Stimulated activated CD8-positive, alpha-beta memory T cell treated with anti-CD3 and anti-CD28 coated beads, Interleukin-15, amount 100 ng/mL, for 24 hours (primary cell): ENCODE measurements at places on chromosomes 2 and 18.

- DNase-seq, result no peak
These were observed 109.2 kb upstream of the THOC1 start for GRCh38 chr18:377088-377487.

DNA sequence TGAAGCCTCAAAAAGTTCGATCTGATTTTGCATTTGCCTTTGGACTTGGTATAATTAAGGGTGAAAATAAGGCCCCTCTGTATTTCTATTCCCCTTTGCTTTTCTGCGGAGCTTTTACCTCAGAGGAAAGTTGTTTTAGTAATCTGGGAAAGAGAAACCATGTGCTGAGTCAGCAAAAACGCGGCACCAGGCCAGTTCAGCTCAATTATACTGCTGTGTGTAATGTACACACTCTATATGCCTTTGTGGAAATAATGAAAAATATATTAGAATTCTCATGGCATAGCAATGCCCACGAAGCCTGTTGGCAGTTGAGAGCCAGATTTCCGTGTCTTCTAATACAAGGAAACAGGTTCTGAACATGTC lies 161.9 kb upstream of the SIX2 start:
- no peak for DNase-seq

DNA sequence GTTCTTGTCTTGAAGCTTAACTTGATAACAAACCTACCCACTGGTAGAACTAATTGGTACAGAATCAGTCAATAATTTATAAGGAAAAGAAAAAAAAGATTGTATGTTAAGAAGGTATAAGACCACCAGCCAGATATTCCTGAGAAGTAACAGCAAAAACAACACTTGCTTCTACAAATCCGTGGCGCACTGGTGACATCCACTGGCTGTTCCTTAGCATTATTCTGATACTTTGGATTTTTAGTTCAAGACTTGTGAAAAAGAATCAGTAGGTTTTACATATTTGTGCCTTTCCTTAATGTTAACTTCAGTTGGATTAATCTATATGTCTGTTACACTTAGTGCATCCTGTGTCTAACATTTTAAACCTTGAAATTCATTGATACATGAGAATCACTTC lies 141.8 kb downstream of the GRB14 start:
- no peak for DNase-seq

- no peak for DNase-seq
These were observed 40.6 kb downstream of the CFAP210 start for GRCh38 chr2:169653636-169654035.

DNA sequence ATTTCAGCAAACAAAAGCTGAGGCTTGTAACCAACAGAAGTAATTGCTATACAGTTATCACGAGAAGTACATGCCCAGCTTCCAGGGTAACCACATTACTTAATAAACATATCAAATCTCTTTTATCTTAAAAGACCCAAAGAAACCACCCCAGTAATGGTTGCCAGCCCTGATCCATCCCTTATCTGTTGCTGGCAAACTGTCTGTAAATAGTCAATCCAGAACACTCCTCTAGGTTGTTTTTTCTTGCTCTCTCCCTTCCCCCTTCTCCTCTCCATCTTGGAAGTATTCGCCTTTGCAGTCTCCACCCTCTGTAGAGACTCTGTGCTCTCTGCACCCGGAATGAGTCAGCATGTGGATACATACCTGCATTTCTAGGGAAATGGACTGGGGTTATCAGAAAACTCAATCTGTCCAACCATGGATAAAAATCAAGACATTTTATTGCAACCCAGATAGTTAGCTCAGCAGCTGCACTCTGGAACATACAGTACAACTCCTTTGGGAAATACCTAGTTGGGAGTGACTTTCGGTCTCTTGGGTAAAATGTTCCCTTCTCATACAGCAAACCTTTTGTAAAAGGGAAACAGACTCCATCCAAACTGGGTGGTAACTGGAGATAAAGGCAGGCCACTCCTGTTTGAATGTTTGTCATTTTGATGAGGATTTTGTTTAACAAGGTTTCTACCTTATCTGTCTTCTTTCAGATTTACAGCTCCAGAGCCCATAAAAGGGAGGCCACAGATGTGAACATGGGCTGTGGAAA lies 123.5 kb upstream of the FOSL2 start:
- no peak for DNase-seq
